ENCODE measurements at places on chromosomes 6 and 20.

GRCh38 chr6:138454981-138455706, 44.1 kb downstream of the NHSL1 start:
- no peak for DNase-seq

- peak; percentile 42 for DNase-seq
These were observed 199.0 kb upstream of the KCNG1 start for GRCh38 chr20:51221791-51222408.

- DNase-seq, result no peak
These were observed 339.8 kb downstream of the FRK start for GRCh38 chr6:115720900-115721299.

- peak; percentile 67 for DNase-seq
These were observed at the start of gene PHF1 for GRCh38 chr6:33410711-33411631. PHF1 (plus strand) TSS chr6:33411014; CDS start chr6:33412264, 1,250 bp downstream.

DNA sequence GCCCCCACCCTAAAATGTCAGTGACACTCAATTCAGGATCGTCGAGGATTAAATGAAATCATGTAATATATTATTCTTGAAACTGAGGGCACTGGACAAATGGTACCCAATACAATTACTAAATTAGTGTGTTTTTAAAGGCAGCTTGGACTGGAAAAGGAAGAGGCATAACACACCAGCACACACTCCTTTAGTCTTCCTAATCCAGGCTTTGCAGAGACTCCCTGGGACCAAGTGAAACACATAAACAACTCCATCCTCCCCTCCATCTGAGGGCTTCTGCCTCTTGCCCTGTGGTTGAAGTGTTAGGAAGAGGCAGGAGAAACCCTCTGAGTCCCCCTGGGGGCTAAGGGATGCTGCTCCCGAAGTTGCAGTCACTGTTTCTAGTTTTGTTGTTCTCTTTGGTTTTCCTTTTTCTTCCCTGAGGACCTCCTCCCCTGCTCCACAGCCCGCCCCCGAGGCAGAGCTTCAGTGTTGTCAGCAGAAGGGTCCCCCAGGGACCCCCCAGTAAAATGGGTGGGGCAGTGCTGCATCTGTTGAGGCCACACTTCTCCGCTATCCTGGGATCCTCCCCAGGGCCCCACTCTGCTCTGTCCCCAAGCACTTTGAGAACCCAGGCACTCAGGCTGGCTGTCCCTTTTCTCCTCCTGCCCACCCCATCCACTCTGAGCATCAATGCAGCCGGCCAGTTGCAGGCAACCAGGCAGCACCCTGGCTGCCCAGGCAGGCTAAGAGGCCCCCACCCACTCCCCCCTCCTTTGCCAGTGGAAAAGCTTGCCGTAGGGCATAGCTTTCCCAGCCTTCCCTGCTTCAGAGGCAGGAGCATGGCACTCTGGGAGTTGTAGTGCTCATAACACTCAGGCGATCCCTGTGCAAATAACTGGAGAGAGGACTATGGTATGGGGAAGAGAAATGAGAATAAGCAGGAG, 5.9 kb downstream of the TMEM63B start:
- no peak for DNase-seq

DNA sequence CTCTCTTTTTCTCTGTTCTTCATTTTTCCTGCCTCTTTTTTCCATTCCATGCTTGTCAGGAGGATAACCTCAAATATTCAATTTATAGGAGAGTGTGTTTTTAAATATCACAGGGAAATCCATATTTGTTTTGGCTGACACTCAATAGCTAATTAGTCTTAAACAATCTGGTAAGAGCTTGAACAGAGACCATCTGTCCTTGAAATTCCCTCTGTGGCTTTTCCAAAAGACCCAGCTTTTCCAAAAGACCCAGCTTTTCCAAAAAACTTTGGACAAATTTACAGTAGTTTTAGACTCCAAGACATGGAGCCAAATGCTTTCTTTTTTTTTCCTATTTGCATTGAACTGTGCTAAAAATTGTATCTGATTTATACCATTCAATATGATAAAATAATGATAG, 127.4 kb upstream of the FAM83B start:
- no peak for DNase-seq

DNA sequence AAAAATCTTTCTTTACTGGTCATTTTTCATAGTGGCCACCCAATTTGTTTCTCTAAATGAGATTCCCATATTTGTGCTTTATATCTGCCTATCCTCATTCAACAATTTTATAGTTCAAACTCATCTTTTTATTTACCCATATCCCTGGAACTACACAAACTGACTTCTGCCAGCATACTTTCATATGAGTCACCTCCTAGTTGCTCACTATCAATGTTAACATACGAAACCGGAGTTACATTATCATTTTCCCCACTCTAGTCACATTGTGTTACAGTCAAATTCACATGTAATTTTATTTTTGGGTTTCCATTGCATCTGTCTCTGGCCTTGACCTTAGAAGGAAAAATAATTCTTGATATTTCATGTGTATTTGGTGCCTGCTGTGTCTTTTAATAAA, 499.4 kb downstream of the MAFB start:
- no peak for DNase-seq

- no peak for DNase-seq
These were observed 5.0 kb downstream of the RAB44 start for GRCh38 chr6:36702656-36703055.

DNA sequence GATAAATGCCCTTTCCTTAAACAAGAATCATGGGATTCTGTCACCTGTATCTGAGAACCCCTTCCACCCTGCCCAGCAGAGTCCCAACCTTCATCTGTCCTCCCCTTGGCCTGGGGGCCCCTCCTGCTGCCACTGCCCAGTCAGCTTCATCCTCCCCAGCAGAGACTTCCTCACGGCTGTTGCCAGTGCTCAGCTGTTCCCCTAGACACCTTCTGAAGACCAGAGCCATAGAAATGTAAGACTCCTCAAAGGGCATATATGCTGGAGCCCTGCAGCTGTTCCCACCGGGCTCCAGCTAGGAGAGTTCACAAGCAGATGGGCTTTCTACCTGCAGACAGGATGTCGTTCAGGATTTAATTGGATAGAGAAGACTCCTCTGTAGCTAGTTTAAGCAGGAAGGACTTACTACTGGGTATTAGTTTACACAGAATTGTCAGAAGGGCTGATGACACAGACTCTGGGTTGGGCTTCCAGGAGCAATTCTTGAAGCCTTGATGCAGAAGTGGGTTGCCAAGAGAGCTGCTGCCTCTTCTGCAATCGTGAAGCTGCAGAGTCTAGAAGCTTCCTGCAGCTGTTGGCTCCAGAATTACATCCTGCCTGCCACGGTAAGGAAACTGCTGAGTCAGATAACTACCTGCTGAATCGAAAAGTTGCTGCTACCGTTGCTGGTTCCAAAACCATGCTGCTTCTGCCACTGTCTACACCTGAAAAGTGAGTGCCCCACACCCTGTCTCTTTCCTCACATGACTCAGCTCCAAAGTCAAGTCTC, 57.1 kb upstream of the MLN start:
- DNase-seq, result peak; percentile 32

DNA sequence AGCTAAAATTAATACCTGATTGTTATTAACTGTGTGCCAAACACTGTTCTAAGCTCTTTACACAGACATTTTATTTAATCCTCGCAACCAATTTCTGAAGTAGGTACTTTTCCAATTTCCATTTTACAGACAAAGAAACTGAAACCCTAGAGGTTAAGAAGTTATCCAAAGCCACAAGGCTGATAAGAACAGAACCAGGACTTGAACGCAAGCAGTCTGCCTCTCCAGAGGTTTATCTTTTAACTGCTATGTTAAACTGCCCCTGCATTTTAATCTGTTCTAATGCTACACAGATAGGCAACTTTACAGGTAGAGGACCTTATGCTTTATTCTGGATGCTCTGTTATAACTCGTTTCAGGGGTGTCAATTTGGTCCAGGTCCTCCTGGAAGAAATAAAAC, 118.2 kb downstream of the SLC16A10 start:
- no peak for DNase-seq

DNA sequence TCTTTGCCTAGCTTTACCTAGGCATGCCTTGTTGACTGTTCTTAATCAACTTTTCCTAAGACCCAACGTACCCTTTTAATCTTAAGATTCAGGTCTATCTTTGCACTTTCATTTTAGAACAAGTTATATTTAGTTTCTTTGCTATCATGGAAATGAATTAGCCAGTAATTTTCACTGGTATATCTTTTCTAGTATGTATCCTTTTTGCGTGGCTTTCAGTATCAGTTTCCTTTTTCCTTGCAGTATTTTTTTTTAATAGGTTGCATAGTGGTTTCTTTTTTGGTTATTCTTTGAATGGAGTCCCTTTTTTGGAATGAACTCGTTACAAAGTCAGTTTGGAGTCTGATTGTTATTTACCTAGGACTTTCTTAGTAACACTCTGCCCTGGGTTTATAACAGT, 7.3 kb downstream of the ANKEF1 start:
- DNase-seq, result no peak

GRCh38 chr20:63178889-63179686, 36.8 kb downstream of the YTHDF1 start:
- DNase-seq, result no peak

GRCh38 chr20:37522260-37523011, 1.4 kb downstream of the NNAT start:
- DNase-seq, result no peak

GRCh38 chr6:44024574-44025219, 102.6 kb downstream of the MRPL14 start:
- DNase-seq, result no peak

DNA sequence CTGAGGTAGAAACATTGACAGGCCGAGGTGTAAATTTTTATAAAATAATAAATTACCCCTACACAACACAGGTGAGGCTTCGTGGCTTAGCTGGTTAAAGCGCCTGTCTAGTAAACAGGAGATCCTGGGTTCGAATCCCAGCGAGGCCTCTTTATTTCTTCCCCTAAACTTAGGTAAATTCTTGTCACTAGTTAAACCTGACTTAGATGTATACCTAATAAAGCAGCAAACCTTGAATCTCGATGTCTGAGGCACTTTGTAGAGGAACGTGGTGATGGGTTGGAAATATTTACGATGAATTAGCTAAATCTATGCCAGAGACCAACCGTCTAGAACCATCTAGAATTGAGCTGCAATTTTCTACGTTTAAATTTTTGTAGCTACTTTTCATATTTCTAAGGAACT, 185.6 kb downstream of the OR2B2 start:
- no peak for DNase-seq

DNA sequence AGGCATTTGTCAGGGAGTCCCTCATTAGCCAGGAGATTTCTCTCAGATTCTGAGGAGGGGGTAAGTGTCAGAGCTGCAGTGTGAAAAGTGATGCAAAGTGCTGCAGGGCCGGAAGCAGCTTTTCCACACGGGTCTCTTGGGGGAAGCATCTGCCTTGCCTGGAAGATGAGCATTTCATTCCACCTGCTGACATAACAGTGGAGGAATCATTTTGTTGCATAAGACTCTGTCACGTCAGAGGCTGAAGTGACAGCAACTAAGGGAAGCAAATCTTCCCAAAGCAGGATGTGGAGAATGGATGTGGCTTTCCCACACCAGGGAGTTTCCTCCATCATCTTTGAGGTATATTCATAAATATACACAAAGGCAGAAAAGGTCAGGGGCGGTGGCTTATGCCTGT, 22.8 kb downstream of the DCBLD1 start:
- peak; percentile 23 for DNase-seq

GRCh38 chr6:14067656-14068055, 49.9 kb upstream of the CD83 start:
- no peak for DNase-seq
